Effector memory CD4-positive, alpha-beta T cell (primary cell): ENCODE measurements at places on chromosomes 1 and 21.
A peak's percentile ranks its signal among the peaks of the same experiment; 100 is the strongest.

GRCh38 chr1:40034869-40035268 lies 5.7 kb upstream of the CAP1 start:
- DNase-seq: no peak
- H3K36me3 ChIP-seq: no peaks in the 10 kb centered on the region
- peaks cover 25% of the 10 kb centered on the region for H3K4me1 ChIP-seq
- H3K27ac ChIP-seq: peak overlapping the region; percentile 63
- no peaks in the 10 kb centered on the region for H3K27me3 ChIP-seq

DNA sequence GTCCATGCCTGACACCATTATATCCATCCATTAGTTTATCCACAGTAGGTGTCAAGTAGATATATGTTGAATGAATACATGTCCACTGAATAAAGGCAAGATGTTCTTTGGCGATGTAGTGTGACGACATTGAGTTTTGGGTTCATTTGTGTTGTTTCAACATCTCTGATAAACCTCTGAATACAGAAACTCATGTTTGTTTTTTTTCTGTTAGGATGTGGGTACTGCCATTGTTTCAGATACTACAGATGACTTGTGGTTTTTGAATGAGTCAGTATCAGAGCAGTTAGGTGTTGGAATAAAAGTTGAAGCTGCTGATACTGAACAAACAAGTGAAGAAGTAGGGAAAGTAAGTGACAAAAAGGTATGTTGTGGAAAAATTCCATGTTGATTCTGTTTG lies 28.1 kb downstream of the MDM4 start:
- peaks cover 65% of the 10 kb centered on the region for H3K36me3 ChIP-seq
- H3K27me3 ChIP-seq: no peaks in the 10 kb centered on the region
- H3K4me1 ChIP-seq: peaks cover 29% of the 10 kb centered on the region
- no peak for DNase-seq

GRCh38 chr21:37369307-37369854 lies 2.8 kb downstream of the DYRK1A start:
- H3K4me1 ChIP-seq: peaks cover 35% of the 10 kb centered on the region
- H3K27ac ChIP-seq: peak overlapping the region; percentile 98

GRCh38 chr1:210715072-210715471 lies 386.4 kb downstream of the HHAT start:
- no peaks in the 10 kb centered on the region for H3K4me1 ChIP-seq
- DNase-seq: no peak
- no peak overlapping the region for H3K4me3 ChIP-seq
- H3K27me3 ChIP-seq: no peaks in the 10 kb centered on the region

GRCh38 chr1:64703600-64703999 lies 41.3 kb upstream of the RAVER2 start:
- no peaks in the 10 kb centered on the region for H3K36me3 ChIP-seq
- DNase-seq: no peak
- no peaks in the 10 kb centered on the region for H3K4me1 ChIP-seq
- no peak overlapping the region for H3K4me3 ChIP-seq
- H3K27ac ChIP-seq: no peak overlapping the region

- no peak for DNase-seq
- no peak overlapping the region for H3K27ac ChIP-seq
- H3K4me3 ChIP-seq: no peak overlapping the region
- no peaks in the 10 kb centered on the region for H3K4me1 ChIP-seq
- H3K36me3 ChIP-seq: no peaks in the 10 kb centered on the region
- H3K27me3 ChIP-seq: no peaks in the 10 kb centered on the region
Observed at GRCh38 chr1:81873946-81874345, 73.2 kb downstream of the ADGRL2 start.

- H3K4me3 ChIP-seq: no peak overlapping the region
- no peaks in the 10 kb centered on the region for H3K4me1 ChIP-seq
- H3K27me3 ChIP-seq: no peaks in the 10 kb centered on the region
- H3K36me3 ChIP-seq: no peaks in the 10 kb centered on the region
Observed at GRCh38 chr1:114492978-114493377, 18.0 kb downstream of the TRIM33 start.

- no peaks in the 10 kb centered on the region for H3K36me3 ChIP-seq
- H3K4me3 ChIP-seq: no peak overlapping the region
- H3K27ac ChIP-seq: no peak overlapping the region
Observed at GRCh38 chr1:201311356-201312011, 28.2 kb downstream of the PKP1 start.

GRCh38 chr1:41683681-41684500 lies 199.4 kb upstream of the EDN2 start:
- H3K27ac ChIP-seq: no peak overlapping the region
- peak overlapping the region; percentile 10 for H3K4me3 ChIP-seq
- H3K36me3 ChIP-seq: no peaks in the 10 kb centered on the region
- H3K27me3 ChIP-seq: no peaks in the 10 kb centered on the region
- peaks cover 33% of the 10 kb centered on the region for H3K4me1 ChIP-seq

- H3K4me3 ChIP-seq: no peak overlapping the region
- H3K36me3 ChIP-seq: no peaks in the 10 kb centered on the region
- H3K27ac ChIP-seq: no peak overlapping the region
- no peak for DNase-seq
- no peaks in the 10 kb centered on the region for H3K4me1 ChIP-seq
- no peaks in the 10 kb centered on the region for H3K27me3 ChIP-seq
Observed at GRCh38 chr1:44543064-44543744, 131.1 kb downstream of the TMEM53 start.

- H3K27me3 ChIP-seq: peaks cover 33% of the 10 kb centered on the region
- peaks cover 30% of the 10 kb centered on the region for H3K4me1 ChIP-seq
- no peak for DNase-seq
Observed at GRCh38 chr1:156862997-156863599, 2.4 kb downstream of the NTRK1 start.

DNA sequence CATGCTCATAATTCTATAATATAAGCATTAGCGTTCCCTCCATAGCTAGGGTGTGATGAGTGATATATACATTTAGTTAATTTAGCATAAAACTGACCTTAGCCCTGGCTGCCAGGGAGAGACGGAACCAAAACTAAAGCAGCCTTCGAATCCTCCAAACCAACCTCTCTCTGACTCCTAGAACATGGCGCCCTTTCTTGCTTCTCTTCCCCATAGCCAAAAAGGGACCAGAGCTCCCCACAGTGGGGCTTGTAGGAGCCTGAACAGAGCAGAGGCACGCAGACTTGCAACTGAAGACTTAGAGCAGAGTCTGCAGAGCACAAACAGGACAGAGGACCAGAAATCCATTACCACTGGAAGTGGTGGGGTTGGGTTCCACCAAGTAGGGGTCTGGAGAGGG lies 17.7 kb downstream of the IRF2BP2 start:
- no peak overlapping the region for H3K4me3 ChIP-seq
- no peaks in the 10 kb centered on the region for H3K36me3 ChIP-seq
- no peak overlapping the region for H3K27ac ChIP-seq
- H3K4me1 ChIP-seq: no peaks in the 10 kb centered on the region
- H3K27me3 ChIP-seq: no peaks in the 10 kb centered on the region

GRCh38 chr1:86868477-86868876 lies 45.4 kb downstream of the SELENOF start:
- H3K27me3 ChIP-seq: no peaks in the 10 kb centered on the region
- H3K4me1 ChIP-seq: no peaks in the 10 kb centered on the region
- H3K27ac ChIP-seq: no peak overlapping the region
- no peaks in the 10 kb centered on the region for H3K36me3 ChIP-seq

DNA sequence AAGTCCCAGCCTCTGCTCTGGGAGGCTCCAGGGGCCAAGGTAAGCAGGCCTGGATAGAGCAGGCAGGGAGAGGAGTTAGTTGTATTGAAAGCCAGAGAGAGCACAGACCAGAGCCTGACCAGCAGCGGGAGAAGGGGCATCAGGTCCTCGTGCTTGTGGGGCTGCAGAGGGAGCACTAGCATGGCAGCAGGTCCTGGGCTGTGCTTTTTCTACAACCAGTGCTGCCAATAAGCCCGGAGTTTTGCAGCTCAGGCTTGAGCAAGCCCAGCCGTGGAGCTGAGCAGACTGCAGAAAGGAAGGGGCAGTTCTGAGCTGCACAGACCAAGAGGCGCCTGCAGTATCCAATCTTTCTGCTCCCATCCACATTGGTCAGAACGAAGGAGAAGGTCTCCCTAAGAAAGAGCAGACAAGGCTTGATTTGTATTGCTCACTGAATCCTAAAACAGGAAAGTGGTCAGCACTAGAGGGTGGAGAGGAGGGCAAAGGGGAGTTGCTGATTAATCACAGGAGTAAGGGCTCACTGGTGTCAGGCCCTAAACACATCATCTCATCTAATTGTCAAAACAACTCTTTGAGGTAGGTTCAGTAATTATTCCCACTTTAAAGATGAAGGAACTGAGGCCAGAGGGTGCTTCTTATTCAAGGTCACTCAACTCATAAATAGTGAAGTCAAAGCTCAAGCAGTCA lies 2.7 kb downstream of the DENND2D start:
- no peaks in the 10 kb centered on the region for H3K27me3 ChIP-seq
- peak overlapping the region; percentile 92 for H3K27ac ChIP-seq
- peaks cover 55% of the 10 kb centered on the region for H3K36me3 ChIP-seq
- peak; percentile 44 for DNase-seq
- peak overlapping the region; percentile 71 for H3K4me3 ChIP-seq

GRCh38 chr1:166884971-166885370 lies 8.9 kb upstream of the TADA1 start:
- no peaks in the 10 kb centered on the region for H3K36me3 ChIP-seq
- peaks cover 21% of the 10 kb centered on the region for H3K27me3 ChIP-seq
- H3K4me3 ChIP-seq: no peak overlapping the region
- H3K4me1 ChIP-seq: peaks cover 10% of the 10 kb centered on the region
- H3K27ac ChIP-seq: no peak overlapping the region

DNA sequence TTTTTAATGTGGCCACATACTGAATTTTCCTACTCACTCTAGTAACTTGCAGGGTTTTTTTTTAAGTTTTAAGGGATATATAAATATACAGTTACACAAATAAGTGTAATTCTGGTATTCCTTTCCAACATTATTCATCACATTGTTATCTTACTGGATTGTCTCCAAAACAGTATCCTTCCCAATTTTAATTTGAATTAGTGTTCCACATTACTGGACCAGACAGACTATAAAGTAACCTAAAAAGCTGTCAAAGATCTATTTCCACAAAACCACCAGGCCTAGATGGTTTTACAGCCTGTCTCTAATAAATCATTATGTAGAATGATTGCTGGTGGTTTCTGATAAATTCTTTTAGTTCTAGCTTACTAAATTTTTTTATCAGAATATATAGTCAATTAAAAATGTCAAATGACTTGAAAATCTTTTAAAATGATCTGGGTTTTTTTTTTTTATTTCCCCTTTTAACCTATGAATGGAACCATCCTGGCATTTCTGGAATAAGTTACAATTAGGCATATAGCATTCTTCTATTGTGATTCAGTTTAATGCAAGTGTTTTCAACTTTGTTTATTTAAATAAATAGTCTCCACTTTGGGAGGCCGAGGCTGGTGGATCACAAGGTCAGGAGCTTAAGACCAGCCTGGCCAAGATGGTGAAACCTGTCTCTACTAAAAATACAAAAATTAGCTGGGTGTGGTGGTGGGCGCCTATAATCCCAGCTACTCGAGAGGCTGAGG lies 59.3 kb downstream of the PACC1 start:
- H3K4me3 ChIP-seq: no peak overlapping the region
- DNase-seq: no peak
- no peaks in the 10 kb centered on the region for H3K4me1 ChIP-seq
- no peak overlapping the region for H3K27ac ChIP-seq
- H3K36me3 ChIP-seq: peaks cover 61% of the 10 kb centered on the region

DNA sequence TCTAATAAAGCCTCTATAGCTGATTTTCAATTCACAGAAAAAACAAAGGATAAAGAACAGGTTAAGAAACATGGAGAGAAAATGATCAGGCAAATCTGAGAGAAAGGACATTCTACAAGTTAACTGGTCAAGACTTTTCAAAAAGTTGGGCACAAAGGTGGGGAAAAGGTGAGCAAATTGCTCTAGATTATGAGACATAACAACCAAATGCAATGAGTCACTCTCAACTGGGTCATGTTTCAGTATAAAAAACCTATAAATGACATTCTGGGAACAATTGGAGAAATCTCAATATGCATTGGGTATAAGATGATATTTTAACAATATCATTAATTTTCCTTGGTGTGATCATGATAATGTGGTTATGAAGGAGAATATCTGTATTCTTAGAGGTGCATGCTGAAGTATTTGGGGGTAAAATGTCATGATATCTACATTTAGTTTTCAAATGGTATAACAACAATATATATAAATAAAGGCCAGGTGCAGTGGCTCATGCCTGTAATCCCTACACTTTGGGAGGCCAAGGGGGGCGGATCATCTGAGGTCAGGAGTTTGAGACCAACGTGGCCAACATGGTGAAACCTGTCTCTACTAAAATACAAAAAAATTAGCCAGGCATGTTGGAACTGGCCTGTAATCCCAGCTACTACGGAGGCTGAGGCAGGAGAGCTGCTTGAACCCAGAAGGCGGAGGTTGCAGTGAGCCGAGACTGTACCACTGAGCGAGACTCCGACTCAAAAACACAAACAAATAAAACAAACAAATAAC lies 27.0 kb downstream of the ANKRD13C start:
- peaks cover 7% of the 10 kb centered on the region for H3K36me3 ChIP-seq
- no peak for DNase-seq
- H3K4me1 ChIP-seq: no peaks in the 10 kb centered on the region
- H3K27me3 ChIP-seq: no peaks in the 10 kb centered on the region
- H3K27ac ChIP-seq: no peak overlapping the region

- no peaks in the 10 kb centered on the region for H3K27me3 ChIP-seq
- no peak for DNase-seq
- no peak overlapping the region for H3K27ac ChIP-seq
- H3K4me3 ChIP-seq: no peak overlapping the region
- no peaks in the 10 kb centered on the region for H3K4me1 ChIP-seq
Observed at GRCh38 chr1:67314696-67315095, 7.0 kb downstream of the IL12RB2 start.

GRCh38 chr21:35559829-35560225 lies 500.5 kb downstream of the SETD4 start:
- no peak overlapping the region for H3K4me3 ChIP-seq
- no peaks in the 10 kb centered on the region for H3K27me3 ChIP-seq
- no peaks in the 10 kb centered on the region for H3K4me1 ChIP-seq
- no peaks in the 10 kb centered on the region for H3K36me3 ChIP-seq
- DNase-seq: no peak

DNA sequence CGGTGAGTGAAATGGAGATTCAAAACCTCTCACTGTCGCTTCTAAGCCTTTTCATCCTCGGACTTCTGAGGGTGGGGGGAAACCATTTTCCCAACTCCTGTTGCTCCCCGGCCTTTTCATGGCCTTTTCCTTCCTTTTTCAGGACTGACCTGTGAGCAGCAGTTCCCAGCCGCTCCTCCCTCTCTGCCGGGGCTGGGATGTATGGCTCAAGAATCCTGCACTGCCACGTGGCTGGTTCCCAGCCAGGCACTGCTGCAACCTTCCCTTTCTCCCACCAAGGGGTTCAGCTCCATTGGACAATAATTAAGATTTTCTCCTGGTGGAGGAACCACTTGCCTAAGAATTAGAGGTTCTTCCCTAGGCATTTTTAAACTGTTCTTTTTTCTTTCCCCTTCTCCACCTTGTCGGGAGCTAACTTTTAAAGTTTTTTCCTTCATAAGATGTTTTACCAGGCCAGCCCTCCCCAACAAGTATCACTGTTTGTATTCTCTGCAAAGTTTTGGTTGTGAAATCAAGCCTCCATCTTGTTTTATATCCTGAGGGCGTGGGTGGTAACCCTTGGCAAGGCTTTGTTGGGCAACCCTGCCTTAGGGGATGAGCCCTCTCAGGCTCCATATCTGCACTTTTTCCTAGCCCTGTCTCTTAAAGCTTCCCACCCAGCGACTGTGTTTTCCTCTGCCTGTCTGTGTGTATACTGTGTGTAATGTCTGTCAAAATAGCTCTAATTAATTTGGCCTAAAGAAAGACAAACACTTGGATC lies 1166.6 kb upstream of the ADGRL2 start:
- H3K27me3 ChIP-seq: no peaks in the 10 kb centered on the region
- no peaks in the 10 kb centered on the region for H3K36me3 ChIP-seq
- H3K27ac ChIP-seq: no peak overlapping the region
- no peak overlapping the region for H3K4me3 ChIP-seq
- H3K4me1 ChIP-seq: no peaks in the 10 kb centered on the region
